ENCODE measurements at places on chromosomes 5 and 9. TPM values are rescaled to one million over a fixed set of nuclear protein-coding genes. Genes with fewer than 3 reads are reported as not detected.

GRCh38 chr5:58543723-58544122 is 39.2 kb upstream of the RAB3C start:
- DNase-seq: no peak

DNA sequence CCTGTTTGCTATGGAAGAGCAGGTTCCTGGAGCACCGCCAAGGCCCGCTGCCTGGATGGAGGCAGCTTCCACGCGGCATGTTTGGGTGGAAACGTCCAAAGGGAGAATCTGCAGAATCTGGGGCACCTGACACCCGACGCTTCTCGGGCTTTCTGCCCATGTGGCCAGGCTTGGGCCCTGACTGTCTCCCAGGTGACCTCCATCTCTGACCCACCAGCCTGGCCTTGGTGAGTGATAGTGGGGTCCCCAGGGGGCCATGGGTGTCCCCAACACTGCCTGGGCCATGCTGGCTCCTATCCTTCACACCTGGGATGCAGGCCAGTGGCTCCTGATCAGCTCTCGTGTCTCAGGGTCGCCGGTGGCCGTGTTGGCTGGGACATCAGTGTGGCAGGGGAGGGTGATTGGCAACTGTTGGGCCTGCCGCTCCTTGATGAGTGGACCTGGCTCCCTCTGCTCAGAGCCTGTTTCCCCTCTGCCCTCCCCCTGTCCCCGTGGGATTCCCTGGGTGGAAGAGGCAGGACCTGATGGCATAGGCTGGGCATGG is 34.0 kb downstream of the GLT6D1 start:
- no peak for DNase-seq

GRCh38 chr9:2874001-2874750 is 30.3 kb upstream of the PUM3 start:
- no peak for DNase-seq

DNA sequence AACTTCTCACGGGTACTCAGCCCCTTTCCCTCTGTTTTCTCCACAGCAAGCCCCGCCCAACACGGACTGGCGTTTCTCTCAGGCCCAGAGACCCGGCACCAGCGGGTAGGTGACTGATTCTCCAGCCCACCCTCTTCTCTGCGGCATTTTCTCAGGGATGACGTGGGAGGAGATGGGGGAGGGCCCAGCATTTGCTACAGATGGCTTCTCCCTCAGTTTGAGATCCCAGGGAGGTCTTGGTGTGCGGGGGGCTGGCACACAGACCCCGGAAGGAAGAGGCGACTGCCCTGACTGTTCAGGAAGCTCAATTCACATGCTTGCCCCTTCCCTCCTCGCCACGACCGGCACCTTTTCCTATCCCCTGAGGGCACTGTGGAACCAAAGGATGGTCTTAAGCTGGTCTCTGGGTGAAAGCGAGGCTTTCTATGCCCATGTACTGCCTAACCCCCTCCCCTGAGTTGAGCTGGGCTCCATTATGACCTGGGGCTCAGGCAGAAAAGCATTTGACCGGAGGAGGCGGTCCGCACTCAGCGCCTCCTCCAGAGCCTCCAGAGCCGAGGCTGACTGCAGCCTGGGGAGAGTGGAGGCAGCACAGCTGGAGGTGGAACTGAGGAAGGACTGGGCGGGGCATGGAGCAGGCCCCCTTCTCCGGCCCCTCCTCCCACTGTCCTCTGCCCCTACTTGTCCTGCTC is 6.0 kb downstream of the PCDHGC5 start:
- no peak for DNase-seq

- DNase-seq: peak; percentile 88
These were observed 162.1 kb upstream of the TSLP start for GRCh38 chr5:110909415-110909814.

DNA sequence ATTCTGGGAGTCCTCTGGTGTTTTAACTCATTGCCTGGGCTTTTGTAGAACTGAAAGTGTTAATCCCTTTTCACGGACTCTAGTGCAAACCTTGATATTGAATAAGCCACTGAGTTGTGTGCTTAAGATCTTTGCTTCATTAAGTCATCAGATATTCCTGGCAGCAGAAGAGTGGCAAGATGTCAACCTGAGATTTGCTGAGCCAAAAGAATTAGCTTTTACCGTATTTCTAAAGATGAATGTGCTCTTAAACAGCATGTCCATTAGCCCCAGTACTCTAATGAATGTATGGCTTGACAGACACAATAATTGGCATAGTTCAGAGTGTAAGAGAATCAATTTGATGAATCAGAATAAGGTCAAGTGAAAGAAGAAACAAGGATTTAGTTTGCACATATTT is 87.2 kb upstream of the CDH6 start:
- DNase-seq: no peak

GRCh38 chr5:133494232-133494922 is 118.0 kb downstream of the FSTL4 start:
- DNase-seq: no peak

DNA sequence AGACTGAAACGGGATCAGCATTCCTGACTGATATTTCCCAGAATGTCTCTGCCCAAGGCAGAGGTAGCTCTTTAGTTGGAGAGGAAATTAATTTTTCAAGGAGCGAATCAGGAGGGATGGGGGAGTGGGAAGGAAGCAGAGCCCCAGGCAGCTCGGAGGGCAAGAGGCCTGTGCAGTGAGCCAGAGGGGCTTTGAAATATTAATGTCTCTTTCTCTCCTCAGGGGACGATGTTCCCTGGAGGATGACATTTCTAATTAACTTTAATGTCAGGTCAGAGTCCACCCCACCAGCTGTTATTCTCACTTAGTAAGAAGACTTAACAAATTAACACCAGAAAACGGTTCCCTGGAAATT is 45.6 kb downstream of the SLC6A7 start:
- no peak for DNase-seq

DNA sequence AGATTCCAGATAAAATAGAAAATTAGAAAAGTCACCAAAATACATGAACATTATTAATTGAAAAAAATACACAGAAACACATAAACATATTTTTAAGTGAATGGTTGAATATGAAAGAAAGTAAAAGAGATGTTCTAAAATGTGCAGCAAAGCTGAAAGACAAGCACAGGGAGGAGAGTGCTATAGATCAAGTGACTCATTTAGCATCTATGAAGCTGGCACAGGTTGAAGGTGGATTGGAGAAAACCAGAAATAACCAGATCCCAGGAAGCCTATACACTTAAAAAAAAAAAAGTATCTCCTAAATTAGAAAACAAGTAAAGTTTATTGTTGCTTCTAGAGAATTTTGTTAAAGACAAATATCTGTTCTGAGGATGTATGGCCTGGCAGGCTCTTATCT is 338.9 kb downstream of the CDH12 start:
- no peak for DNase-seq

DNA sequence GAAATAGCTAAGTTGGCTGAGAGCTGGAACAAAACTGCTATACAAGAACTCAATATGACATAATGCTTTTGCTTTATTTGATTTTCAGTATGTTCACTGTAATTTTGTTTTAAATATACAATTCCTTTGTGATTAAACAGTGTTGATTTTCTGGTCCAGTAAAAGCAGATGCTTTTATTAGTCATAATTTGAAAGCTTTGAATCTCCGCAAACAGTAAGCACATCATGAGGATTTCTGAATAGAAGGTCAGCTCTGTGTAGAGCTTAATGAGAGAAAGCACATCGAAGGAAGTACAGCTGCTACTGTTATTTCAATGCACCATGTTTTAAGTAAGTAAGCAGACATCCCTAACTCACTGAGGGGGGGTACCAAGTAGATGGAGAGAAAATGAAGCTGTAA is 701.3 kb upstream of the ACO1 start:
- no peak for DNase-seq

DNA sequence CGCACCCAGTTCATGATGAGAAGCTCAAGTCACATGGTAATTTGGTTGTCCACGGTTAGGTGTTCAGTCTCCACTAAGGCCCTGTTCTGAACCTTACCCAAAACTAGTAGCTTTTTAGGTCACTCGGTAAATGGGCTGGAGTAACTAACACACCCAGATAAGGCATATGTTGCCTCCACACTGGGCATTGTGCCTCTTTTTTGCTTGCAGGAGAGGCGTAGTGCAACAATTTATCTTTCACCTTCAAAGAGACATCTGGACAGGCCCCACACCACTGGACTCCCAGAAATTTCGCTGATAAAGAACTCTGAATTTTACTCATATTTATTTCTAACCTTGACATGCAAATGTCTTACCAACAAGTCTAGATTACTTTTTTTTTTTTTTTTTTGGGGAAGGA is 16.8 kb upstream of the PTGES start:
- no peak for DNase-seq

GRCh38 chr5:115578657-115579056 is 23.6 kb downstream of the TICAM2 start:
- no peak for DNase-seq

DNA sequence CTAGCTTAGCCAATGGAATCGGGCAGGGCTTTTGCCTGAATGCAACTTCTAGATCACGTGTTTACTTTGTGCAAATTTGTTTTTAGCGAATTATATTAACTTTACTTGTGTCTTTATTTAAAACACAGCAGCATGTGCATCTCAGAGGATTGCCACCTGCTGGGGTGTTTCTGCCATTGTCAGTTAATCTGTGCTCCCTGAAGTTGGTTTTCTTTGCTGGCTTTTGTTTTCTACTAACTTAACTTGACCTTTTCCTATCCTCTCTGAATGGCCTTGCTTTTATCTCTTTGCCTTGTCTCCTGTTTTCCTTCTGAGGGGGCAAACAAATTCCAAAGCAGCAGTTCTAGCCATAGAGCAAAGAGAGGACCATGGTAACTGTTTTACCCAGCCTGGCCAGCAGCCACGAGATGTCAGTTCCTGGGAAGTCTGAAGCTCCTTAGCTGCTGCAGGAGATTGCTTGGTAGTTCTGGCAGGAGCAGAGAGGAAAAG is 67.6 kb downstream of the ARHGEF28 start:
- DNase-seq: peak; percentile 39

GRCh38 chr9:128494108-128494745 is 10.3 kb upstream of the GLE1 start:
- no peak for DNase-seq

GRCh38 chr5:138102454-138103318 is 18.9 kb downstream of the WNT8A start:
- no peak for DNase-seq

GRCh38 chr9:34997379-34997781 is 7.8 kb downstream of the DNAJB5 start:
- DNase-seq: no peak

DNA sequence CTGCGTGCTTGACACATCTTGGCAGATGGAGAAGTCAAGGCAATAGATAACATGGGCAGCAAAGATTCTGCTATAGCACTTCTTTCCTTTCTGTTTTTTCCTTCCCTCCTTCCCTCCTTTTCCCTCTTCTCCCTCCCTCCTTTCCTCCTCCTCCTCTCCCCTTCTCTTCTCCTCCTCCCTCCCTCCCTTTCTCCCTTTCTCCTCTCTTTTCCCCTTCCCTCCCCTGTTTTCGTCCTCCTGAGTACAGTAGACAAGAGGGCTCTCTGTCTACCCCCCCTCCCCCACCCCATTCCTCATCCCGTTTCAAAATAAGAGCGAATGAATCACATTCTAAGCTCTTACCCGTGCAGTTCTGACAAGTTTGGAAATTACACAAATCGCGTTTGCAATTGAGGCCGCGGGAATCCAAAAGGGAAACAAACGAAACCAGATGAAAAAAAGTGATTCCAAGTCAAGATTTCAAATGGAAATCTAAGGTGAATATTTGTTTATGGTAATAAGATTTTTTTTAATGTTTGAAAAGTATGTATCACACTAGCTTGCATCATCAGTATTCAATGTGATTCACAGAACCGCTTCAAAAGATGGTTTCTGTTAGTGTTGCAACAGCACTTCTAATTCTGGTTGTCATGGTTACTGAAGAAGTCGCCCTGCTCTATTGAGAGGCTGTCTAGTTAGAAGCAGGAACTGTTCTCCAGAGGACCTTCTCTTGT is 1.3 kb downstream of the NIM1K start:
- peak; percentile 90 for DNase-seq

- DNase-seq: no peak
These were observed 78.4 kb upstream of the ACO1 start for GRCh38 chr9:32306006-32306405.

- peak; percentile 86 for DNase-seq
These were observed 486.6 kb downstream of the BRINP1 start for GRCh38 chr9:118882684-118883083.

- no peak for DNase-seq
These were observed 1788.0 kb upstream of the NUDT12 start for GRCh38 chr5:105350486-105351140.

- no peak for DNase-seq
These were observed 13.6 kb upstream of the CNTLN start for GRCh38 chr9:17121264-17121663.

DNA sequence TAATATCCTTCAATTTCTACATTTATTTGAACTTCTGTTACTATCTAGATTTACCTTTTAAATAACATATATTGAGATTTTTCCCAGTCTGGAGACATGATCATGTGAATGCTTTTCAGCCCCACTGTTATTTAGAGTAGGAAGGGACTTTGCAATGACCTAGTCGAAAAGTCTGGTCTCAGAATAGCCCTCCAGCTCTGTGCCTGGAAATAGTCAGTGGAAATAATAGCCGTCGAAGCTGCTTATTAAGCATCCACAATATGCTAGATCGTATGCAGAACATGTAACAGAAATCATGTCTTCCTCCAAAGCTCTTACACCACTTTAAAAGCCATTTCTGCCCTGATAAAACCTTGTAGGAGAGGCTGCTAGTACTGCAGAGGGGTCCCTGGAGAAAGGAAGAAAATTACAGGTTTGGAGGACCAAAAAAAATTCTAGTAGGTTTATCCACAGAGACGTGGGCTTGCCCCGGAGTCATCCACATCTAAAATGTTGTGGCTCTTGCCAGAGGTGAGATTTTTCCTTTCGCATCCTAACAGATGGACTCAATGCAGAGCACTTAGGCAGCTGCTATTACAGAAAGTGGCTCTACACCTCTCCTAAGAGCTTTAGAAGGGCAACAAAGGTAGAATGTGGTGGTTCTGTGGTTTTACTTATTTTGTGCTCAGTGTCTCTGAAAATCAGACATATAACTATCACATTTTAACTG is 2.5 kb upstream of the FGF1 start:
- DNase-seq: no peak

DNA sequence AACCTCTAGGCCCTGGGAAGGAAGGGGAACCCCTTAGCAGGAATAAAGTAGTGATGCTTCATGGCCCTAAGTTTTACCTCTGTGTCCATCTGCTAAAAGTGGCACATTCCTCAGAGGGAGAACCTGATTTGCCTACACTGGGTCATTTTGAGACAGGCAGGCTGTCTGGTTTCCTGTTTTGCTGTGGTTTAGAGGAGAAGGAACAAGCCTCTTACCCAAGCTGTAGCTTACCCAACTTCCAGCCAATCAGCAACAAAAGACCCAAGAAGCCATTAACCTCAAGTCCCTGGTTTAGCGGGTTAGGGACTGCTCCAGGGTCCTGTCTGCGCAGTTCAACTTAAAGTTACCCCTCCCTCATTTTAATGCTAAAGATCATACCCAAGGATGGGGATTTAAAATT is 411.0 kb downstream of the MAT2B start:
- peak; percentile 30 for DNase-seq

The PCDHB10 gene
- total RNA-seq: 1.3 TPM

The PCDHB5 gene
- total RNA-seq: not detected

The PFN3 gene
- not detected for total RNA-seq

The CER1 gene
- not detected for total RNA-seq

The TUSC1 gene
- total RNA-seq: 29.0 TPM

The HEMGN gene
- total RNA-seq: not detected

The EFNA5 gene
- 2.5 TPM for total RNA-seq
